Inflammatory macrophage (primary cell): ENCODE measurements at places on chromosomes 12 and 14.
A peak's percentile ranks its signal among the peaks of the same experiment; 100 is the strongest.

- peak; percentile 88 for DNase-seq
These were observed at the start of gene ZNF605 for GRCh38 chr12:132956011-132956788. Gene ZNF605, minus strand, starts transcription at chr12:132956306. Its CDS starts 10,671 bp downstream, at chr12:132945635.

DNA sequence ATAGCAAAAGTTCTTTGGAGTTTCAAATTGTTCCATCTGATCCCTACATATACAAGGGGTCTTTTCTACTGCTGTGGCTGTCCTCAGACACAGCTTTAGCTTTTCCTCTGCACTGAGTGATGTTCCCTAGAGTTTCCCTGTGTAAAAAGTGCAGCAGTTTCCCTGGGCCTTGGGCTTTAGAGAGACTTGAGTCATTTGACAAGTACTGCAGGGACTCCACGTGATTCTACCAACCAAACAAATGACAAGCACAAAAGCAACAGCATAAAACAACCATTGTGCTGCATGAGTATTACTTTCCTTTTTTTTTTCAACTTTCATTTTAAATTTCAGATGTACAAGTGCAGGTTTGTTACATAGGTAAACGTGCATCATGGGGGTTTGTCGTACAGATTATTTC, 272.8 kb downstream of the PDZRN4 start:
- DNase-seq = no peak

- peak; percentile 9 for DNase-seq
These were observed 55.8 kb downstream of the SRRM4 start for GRCh38 chr12:119036878-119037825.

DNA sequence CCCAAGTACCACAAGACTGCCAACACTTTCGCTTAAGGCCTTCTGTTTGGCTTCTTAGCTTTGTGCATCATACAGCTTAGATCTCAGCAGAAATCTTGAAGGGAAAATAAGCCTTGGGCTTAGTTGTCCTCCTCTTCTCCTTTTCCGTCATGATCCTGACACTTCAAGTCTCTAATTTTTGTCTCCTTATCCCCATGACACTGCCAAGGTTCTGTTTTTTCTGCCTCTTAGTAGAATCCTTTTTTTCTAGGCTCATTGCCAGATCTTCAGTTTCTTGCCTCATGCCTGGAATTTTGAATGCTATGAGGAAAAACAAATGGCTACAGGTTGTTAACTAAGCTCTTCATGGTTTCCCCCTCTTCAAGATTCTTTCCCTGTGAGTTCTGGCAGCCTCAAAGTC, 450.4 kb downstream of the LRFN5 start:
- no peak for DNase-seq

GRCh38 chr14:87960013-87960787, 32.8 kb downstream of the GALC start:
- DNase-seq = no peak

DNA sequence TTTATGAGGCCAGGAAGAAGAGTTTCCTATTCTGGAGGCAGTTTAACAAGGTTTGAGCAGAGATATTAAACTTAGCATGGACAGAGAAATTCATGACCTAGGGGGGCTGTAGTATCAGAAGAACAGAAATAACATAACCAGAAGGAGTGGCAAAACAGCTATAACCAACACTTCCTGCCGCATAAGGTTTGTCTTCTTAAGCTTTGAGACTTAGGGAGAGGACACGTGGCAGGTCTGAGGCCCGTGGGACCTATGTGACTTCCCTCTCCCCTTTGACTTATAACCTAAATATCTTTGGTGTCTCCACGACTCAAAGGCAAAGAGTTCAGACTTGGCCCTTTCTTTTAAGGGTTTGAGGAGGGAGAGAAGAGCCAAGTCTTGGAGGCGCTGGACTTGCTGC, 119.1 kb upstream of the PZP start:
- no peak for DNase-seq

DNA sequence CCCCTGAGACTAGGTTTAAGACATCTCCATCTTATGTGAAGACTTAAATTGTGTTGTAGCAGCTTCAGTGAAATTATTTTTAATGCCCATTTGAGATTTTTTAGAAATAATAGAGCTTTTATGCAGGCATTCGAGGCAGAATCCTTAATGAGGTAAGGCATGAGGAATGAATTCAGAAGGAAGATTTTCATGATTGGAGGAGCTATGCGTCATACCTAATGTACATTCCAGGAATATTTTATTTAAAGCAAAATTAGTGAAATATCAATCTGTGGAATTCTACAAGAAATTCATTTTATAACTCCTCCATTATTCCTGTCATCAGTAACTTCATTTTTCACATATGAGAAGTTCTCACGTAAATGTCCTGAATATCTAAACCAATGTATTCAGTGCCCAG, 36.0 kb upstream of the GARIN6 start:
- no peak for DNase-seq

GRCh38 chr12:14961466-14962152, at the start of gene ARHGDIB:
Gene ARHGDIB, minus strand, starts transcription at chr12:14961601. Its CDS starts 10,889 bp downstream, at chr12:14950712.
- peak; percentile 78 for DNase-seq

GRCh38 chr14:97306760-97307246, 509.6 kb downstream of the VRK1 start:
- DNase-seq = no peak

- DNase-seq = no peak
These were observed 371.8 kb downstream of the ZFP36L1 start for GRCh38 chr14:68421116-68421515.

DNA sequence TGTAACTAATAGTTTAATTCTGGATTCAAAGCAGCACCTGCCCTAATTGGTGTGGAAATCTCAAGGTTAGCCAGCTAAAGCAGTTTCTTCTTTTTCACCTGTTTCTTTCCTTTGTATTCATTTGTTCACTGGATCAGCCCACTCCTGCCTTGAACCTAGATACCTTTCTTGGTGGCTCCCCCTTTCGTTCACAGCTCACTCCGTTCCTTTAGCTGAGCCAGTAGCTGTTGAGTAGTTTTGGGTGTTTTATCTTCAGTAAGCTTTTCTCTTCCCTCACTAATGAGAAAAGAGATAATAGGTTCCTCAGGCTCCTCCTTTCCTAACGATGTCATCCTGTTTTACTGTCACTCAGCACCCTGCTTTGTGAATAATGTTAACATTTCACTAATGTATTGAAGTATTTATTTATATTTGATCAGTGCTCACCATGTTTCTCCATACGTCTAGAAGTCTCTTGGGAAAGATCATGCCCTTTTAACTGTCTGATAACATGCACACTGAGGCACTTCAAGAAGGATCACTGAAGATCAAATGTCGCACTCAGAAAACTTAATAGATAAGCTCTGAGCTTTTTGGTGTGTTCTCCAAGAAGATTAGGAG, 121.1 kb downstream of the TGFB3 start:
- DNase-seq = no peak

- no peak for DNase-seq
These were observed 1.2 kb downstream of the GNPNAT1 start for GRCh38 chr14:52790011-52790755.

DNA sequence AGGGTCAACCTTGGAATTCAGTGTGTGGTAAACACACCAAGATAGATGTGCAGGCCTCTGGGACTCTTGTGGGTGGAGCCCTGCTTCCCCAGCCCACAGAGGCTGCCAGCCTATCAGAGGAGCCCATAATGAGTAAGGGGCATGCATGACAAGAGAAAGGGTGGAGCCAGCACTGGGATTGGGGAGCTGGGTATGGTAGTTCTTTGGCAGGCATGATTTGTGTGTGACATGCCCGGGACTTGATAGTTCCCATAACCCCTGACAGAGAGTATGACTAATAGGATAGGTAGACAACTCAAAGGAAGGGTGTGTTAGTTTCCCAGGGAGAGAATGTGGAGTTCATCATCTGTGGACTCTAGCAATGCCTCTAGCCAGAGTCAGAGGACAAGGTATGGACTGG, 143.0 kb downstream of the EMP1 start:
- no peak for DNase-seq

- no peak for DNase-seq
These were observed 67.8 kb upstream of the TMCC3 start for GRCh38 chr12:94718114-94718513.

- DNase-seq = no peak
These were observed 665.7 kb upstream of the TBX3 start for GRCh38 chr12:115349711-115350110.

- no peak for DNase-seq
These were observed 73.3 kb downstream of the NDUFA12 start for GRCh38 chr12:94930216-94930654.

DNA sequence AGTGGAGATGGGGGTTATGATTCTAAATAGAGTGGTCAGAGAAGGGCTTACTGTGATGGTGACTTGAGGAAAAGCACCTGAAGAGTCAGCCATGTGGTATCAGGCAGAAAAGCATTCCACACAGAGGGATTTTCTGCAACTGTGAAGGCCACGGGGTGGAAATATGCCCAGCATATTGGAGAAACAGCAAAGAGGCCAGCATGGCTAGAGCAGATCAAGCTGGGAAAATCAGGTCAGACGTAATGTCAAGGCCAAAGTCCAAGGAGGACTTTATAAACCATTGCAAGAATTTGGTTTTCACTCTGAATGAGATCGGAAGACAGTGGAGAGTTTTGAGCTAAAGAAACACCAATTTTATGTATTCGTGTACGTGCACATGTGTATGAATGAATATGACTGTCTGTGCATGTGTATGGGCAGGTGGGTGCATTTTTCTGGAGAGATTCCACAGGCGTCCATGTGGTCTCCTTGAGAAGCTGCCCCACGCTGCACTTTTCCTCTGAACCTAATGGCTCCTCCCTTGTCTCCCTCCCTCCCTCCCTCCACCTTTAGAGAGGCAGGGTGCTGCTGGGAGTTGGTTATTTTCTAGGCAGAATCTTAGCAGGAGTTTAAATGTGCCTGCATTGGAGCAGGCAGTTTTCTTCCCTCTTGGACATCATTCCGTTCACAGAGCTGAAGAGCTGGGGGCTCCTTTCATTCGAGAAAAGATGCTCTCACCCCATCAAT, 97.4 kb upstream of the PPP4R3A start:
- no peak for DNase-seq

GRCh38 chr14:45156067-45156466, 20.3 kb downstream of the FANCM start:
- DNase-seq = no peak

GRCh38 chr12:111788178-111788654, 21.5 kb downstream of the ALDH2 start:
- peak; percentile 64 for DNase-seq

DNA sequence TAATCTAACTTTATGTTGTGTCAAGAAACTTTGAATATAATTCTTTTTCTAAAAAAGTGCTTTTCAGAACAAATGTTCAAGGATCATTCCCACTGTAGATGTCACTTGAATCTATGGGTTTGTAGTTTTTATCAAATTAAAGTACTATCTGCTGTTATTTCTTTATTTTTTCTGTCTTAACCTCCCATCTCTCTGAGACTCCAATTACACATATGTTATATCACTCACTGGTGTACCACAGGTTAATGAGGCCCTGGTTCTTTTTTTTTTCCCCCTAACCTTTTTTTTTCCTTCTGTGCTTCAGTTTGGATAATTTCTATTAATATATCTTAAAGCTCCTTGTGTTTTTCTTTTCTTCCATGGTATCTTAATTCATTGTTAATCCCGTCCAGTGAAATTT, 279.9 kb upstream of the RGS6 start:
- no peak for DNase-seq

GRCh38 chr14:74954947-74955228, 509 bp downstream of the PGF start:
- DNase-seq = no peak

DNA sequence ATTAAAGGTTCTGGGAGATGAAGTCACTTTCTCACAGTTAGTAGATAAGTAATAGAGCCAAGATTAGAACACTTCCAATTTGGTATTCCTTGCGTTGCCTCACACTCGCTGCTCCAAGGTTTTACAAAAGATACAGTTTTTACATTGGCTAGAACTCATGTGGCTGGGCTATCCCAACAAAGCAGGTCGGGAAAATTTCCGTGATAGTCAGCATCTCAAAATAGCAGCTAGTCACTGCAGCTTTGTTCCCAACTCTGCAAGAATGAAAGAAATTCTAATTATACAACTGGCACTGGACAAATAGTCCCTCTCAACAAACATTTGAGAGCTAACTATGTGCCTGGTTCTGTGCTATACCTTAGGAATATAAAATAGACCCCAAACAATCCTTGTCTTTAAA, 24.6 kb upstream of the PPP1R12A start:
- no peak for DNase-seq

DNA sequence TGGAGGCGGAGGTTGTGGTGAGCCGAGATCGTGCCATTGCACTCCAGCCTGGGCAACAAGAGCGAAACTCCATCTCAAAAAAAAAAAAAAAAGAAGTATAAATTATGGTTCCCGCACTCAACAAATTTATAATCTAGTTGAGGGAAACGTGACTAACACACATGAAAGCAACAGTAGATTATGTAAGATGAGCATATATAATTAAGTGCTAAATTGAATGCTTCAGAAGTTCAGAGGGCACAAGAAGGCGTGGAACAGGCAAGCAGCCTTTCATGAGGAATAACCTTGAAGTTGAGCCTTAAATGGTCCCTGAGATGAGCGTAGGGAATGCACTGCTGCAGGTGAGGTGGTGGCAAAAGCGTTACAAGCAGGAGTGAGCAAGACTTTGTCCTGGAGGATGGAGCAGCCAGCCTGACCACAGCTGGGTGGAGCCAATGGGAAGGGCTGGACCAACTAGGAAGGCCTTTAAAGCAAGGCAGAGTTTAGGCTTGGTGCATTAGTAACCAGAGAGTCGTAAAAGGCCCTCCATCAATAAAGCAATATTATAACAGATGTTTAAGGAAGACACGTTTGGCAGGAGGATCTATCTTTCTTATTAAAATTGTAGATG, 30.6 kb upstream of the TUBA1A start:
- peak; percentile 19 for DNase-seq

- peak; percentile 56 for DNase-seq
These were observed 40.0 kb upstream of the ST8SIA1 start for GRCh38 chr12:22374508-22374907.

- DNase-seq = no peak
These were observed 33.8 kb downstream of the STK38L start for GRCh38 chr12:27277846-27278260.

DNA sequence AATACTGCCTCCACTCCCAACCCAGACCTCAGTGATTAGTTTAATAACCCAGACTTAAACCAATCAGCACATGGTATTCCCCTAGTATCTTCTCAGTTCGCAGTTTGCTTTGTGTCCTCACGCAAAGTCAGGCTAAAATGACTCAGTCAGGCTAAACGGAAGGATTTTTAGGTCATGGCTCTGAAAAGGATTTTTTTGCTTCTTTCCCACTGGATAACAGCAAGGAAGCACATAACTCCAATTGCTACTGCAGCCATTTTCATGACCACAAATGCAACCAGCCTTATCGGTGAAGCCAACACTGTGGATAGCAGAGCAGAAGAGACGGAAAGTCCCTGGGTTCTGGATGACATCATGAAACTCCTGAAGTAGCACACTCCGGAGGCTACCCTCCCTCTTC, 67.7 kb downstream of the ZC3H14 start:
- DNase-seq = no peak

DNA sequence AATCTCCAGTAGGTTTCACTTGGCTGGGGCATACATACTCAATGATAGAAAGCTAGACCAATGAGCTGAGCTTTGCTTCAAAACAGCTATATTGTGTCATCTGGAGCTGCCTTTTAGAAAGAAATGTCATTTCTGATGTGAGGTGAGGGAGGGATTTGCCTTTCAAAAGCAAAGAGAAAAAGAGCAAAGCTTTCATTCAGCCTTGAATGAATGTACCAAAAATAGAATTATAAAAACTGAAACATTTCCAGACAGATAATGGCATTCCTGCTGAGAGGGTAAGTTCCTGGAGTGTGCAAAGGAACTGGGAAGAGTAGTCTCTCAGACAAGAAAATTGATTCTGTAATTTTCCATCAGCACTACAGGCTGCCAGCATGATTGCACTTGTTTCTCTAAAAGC, 710.0 kb downstream of the LRFN5 start:
- no peak for DNase-seq
